Activated effector memory CD4-positive, alpha-beta T cell treated with anti-CD3 and anti-CD28 coated beads, Interleukin-2, amount 50 U/mL, for 16 hours (primary cell): ENCODE measurements at places on chromosomes 4 and X.

GRCh38 chr4:100983426-100983825 is 363.9 kb downstream of the PPP3CA start:
- DNase-seq, result no peak

- DNase-seq, result no peak
Observed at GRCh38 chrX:113747274-113747973, 836.5 kb upstream of the HTR2C start.

- DNase-seq, result no peak
Observed at GRCh38 chrX:10904220-10904619, 206.9 kb upstream of the HCCS start.

DNA sequence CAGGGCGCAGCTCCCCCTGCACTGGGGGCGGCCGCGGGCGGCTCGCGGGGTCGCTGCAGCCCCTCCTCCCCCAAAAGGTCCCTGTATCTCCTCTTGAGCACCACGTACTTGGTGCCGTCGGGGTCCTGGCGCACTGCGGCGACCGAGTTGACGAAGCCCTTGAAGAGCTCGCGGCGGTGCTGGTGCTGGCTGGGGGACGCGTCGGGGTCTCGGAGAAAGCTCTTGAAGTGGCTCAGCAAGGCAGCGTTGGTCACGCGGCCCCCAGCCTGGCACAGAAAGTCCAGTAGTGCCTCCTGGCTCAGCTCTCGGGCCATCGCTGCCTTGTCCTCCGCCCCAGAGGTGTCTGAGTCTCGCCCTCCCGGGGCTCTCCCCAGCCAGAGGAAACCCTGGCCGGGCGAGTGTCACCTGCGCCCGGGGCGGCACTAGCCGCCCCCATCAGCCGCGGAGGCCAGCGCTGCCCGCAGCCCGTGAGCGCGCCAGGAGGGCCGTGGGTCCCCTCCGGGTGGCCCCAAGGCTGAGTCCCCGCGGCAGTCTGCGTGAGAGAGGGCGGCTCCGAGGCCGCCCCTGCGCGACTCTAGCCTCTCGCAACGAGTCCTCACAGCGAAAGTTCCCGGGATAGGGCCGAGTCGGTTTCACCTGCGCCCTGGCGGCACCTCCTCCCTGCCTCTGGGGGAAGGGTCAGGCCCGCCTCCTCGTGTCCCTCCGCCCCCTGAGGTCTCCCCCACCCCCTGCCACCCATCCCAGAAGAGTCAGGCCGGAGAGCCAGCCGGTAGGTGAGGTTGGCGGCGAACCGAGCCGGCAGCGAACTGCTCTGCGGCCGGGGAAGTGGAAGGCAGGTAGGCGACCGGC is at the start of gene SOWAHB:
Gene SOWAHB, minus strand, starts transcription at position 609 of the 849 bp plus-strand sequence. Its CDS starts 295 bp downstream, at position 314.
- DNase-seq, result peak; percentile 76
